B cell (primary cell): ENCODE measurements at places on chromosomes 2 and 18.

GRCh38 chr2:8315531-8316165 lies 366.2 kb upstream of the ID2 start:
- no peak for DNase-seq

DNA sequence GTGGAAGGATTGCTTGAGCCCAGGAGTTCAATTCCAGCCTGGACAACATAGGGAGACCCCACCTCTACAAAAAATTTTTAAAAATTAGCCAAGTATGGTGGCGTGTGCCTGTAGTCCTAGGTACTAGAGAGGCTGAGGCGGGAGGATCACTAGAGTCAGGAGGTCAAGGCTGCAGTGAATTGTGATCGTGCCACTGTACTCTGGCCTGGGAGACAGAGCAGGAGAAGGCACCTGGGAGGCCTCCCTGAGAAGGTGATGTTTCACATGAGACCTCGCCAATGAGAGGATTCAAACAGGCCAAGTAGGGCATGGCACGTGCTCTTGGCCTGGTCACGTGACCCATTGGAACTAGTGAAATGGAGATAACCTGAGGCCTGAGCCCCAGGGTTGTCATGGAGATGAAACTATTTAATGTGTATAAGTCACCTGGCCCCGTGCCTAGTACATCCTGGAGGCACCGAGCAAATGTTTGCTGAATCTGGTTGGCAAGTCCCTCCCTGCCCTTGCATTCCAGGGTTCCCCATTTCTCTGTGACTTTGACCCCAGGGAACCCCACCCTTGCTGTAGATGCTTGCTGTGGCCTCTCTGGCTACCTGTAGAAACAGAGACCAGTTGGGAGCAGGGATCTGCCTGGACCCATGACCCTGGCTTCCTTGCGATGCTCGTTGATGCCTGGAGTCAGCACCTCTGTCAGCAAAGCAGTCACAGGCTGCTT lies 26.1 kb upstream of the ROCK2 start:
- no peak for DNase-seq

DNA sequence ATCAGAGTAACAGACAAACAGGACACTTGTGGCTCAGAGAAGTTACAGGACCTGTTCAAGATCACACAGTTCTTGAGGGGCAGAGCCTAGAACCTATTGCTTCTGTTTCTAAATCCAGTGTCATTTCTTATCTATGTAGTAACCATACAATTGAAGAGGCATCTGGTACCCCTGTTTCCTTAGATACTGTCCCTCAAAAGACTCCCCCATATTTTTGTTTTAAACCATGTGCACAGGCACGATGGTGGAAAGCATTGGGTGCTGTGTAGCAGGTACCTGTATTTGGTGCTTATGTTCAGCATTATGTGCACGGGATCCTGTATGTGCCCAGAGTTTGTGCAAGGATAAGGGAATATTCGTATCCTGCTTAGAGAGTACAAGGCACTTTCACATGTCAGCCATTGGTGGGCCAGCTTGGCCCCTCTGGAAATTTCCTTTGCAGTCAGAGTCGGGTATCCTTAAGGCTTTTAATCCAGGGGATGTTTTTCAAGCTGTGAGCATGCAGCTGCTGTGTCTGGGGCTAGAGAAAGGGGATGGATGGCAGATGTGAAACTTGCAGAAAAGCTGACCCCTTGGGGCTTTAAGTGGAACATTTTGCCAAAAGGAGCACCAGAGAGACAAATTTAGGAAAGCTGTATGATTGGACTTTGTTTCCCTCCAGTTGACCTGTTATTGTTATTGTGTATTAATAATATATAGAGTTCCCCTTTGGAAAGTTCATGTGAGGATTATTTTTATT lies 2.1 kb downstream of the LBH start:
- no peak for DNase-seq

DNA sequence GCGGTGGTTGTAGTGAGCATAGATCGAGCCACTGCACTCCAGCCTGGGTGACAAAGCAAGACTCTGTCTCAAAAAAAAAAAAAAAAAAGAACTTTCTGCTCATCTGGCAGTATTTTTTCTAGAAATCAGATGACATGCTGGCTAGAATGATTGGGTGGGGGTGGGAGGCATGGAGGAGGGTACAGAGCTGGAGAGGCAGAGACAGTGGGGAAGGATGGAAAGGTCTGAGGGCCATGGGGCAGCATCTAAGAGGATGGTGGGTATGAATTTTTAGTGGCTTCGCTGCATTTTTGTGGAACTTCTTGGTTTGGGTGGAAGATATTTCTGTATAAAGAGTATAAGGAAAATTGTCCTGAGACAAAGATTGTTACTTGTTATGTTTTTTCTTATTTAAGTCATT lies 23.3 kb downstream of the ARMC9 start:
- no peak for DNase-seq

- no peak for DNase-seq
These were observed 289.7 kb downstream of the TRIB2 start for GRCh38 chr2:13006426-13006825.

DNA sequence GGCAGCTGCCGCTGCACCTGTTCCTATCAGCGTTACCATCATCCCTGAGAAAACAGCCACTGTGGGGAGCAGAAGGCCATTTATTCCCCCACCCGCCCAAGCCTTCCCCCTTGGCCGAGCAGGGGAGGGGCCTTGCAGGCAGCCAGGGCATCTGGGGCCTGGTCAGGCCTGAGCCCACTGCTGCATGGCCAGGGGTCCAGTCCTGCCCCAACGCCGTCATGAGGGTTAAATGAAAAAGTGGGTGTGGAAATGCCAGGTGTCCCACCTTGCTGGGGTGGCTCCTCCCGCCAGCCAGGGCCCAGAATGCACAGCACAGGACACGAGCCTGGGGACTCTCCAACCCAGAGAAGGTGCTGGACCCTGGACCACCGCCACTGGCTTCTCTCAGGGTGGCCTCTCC lies 14.2 kb downstream of the ANO7 start:
- DNase-seq: no peak

DNA sequence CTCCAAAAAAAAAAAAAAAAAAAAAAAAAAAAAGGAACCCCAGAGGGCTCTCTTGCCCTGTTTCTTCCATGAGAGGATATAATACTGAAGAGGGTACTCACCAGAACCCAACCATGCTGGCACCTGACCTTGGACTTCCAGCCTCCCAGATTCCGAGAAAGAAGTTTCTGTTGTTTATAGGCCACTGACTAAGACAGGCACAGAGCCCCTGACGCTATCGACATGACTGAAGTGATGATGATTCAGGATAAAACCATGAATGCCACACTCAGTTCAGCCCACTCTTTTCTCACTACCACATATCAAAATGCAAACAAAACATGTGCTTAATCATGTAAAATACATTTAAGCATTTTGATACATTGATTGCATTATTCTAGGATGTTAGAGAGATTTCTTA lies 66.1 kb upstream of the CDCA7 start:
- no peak for DNase-seq
